ENCODE measurements at places on chromosomes 13 and 19.
A peak's percentile ranks its signal among the peaks of the same experiment; 100 is the strongest.

DNA sequence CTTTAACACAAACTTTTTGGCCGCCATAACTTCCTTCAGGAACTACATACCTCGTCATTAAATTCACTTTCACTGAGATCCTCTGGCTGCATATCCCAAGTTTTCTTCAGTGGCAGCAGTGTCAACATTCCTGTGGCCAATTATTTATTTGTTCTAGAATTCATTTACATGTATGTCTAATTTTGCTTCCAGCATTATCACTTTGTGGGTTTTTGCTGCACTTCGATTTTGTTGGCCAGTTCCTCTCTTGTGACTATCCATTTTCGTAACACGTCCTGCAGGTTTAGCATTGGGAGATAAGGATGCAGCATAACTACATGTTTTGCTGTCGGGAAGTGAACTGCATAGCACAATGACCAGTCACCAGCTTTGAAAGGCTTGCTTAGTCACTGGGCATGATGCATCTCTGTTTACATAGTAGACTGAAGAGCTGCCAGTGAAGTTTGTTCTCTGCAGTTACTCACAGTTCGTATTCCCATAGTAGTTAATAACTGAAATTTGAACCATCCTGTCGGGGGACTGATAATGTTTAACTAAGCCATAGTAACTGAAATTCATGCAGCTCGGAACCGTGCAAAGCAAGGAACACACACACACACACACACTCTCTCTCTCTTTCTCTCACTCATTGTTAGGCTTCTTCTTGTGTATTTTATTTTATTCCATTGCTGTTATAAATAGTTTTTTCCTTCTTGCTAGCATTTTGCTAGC, 28.3 kb downstream of the ZNF507 start:
- no peak for DNase-seq

DNA sequence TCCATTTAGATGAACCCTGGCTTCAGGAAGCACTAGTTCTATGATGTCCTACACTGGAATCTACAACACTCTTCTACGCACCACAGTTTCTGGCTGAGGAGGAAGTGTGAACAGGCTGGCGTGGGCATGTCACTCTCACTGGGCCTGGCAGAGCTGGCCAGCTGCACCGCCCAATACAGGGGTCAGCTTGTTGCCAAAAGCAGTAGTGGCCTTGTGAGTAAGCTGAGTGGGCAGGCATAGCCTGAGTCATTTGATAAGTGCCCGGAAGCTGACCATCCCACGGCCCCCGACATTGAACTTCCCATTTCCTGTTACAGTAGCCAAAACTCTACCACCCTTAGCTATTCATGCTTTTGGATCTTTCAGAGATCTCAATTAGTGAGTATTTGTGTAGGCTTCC, 240.9 kb upstream of the SERP2 start:
- DNase-seq: no peak

GRCh38 chr13:112113851-112114250, 46.9 kb downstream of the SOX1 start:
- no peak for DNase-seq

- no peak for DNase-seq
Observed at GRCh38 chr19:28961772-28962500, 251.0 kb downstream of the UQCRFS1 start.

DNA sequence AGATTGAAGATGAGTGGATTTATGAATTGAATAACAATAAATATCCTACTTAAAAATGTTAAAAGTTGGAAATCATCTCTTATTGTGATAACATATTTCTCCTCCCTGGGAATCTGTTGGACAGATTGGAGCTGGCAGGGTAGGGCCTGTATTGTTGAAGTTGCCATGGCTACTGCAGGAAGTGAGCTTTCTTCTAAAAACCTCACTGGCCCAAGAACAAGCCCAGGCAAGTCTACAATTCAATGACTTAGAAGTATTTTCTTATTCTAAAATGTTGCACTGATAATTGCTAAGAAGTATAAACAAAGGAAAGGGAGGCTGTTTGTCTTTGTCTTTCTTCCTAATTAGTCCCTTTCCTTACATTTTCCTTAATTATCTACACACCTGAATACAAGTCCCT, 112.1 kb downstream of the DLEU7 start:
- DNase-seq: no peak

- peak; percentile 25 for DNase-seq
Observed at GRCh38 chr19:44587963-44588770, 25.2 kb upstream of the IGSF23 start.

GRCh38 chr19:47853003-47853402, 6.0 kb upstream of the TPRX2 start:
- no peak for DNase-seq

- DNase-seq: no peak
Observed at GRCh38 chr13:93771782-93772181, 545.2 kb downstream of the GPC6 start.

DNA sequence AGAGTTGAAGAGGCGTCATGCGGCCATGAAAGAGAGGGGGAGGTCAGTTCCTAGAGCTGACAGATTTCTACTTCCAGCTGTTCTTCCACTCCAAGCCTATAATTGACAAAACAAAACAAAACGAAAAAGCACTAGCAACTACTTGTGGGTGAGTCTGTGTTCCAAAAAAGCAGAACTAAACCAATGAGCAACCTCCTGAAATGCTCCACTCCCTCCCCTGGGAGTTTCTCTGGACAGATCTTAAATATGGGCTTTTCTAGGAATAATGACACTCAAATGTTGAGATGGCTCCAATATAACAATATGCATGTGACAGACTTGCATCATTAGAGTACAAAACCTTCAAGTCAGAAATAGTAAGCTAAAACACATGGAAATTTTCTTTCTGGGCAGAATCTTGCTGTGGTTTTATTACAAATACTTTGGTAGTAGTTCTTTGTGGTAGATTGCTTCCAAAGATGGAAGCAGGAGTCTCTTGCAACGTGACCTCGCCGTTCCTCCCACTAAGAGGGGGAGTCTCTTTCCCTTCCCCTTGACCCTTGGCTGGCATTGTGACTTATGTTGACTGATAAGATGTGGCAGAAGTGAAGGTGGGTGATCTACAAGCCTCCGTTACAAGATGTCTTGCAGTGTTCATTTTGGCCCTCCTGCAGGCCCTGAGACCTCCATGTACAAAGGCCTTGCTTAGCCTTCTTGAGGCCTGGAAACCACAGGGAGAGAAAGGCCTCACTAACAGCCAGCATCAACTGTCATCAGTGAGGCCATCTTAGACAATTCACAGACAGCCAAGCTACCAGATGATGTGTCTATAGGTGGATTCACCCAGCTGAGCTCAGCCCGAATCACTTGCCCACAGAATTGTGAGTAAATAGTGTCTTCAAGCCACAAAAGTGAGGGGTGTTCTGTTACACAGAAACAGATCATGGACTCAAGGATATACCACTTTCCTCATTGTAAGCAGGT, 173.1 kb upstream of the RFC3 start:
- DNase-seq: no peak

- DNase-seq: no peak
Observed at GRCh38 chr19:28406966-28407365, 806.0 kb downstream of the UQCRFS1 start.

DNA sequence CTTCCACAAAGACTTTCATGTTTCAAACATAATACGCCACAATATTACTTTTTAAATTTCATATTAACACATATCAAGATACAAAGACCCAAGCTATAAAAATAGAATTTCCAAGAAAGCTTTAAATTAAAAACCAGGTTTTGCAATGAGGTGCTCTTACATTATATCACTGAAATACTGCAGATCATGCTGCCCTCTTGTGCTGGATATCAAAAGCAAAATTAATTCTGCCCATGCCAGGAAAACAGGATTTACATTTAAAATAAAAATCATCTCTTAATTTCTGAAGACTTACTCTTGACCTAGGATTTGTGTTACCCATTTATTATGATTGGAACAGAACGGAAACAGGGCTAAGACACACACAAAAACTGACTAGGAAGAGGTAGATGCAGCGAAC, 145.0 kb downstream of the ABCC4 start:
- DNase-seq: no peak

GRCh38 chr13:92044351-92044750, 645.9 kb downstream of the GPC5 start:
- no peak for DNase-seq

DNA sequence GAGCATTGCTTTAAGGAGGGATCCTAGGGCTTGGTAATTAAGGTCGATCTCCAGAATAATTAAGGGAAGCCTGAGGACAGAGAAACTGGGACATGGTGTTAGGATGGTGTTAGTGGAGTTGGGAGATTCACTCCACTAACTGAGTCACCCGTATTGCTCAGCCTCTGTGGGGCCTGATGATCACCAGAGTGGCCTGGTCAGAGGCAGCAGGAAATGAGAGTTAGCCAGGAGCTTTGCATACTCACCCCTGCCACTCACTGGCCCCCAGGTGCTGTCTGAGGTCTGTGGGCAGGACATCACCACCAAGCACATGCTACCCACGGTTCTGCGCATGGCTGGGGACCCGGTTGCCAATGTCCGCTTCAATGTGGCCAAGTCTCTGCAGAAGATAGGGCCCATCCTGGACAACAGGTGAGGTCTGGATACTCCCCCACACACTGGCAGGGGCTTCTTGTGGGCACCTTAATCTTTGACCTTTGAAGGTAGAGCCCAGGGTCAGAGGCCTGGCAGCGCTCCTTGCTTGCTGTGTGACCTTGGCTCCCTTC, 32.1 kb downstream of the PPP2R1A start:
- DNase-seq: no peak

GRCh38 chr19:34676697-34677385, at the start of gene SCGB2B2:
Gene SCGB2B2 (minus strand): TSS chr19:34677159. CDS start chr19:34594563, 82,596 bp downstream.
- peak; percentile 43 for DNase-seq

- no peak for DNase-seq
Observed at GRCh38 chr13:77038907-77039480, 12.0 kb upstream of the FBXL3 start.

DNA sequence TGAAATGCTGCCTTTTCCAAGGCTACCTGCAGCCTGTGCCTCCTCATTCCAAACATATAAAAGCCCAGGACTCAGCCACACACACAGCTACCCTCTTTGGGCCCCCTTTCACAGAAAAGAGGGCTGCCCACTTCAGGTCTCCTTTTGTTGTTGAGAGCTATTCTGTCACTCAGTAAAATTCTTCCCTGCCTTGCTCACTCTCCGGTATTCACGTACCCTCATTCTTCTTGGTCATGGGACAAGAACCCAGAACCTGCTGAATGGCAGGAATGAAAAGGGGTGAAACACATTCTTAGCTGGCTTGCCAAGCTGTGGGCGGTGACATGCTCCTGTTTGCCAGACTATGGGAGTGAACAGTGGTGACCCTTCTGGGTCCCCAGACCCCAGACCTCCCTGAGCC, 338.0 kb upstream of the ATXN8OS start:
- DNase-seq: no peak
